Activated CD4-positive, alpha-beta T cell treated with anti-CD3 and anti-CD28 coated beads, Interleukin-2, amount 50 U/mL, for 4 hours (primary cell): ENCODE measurements at places on chromosomes 6 and 20.

DNA sequence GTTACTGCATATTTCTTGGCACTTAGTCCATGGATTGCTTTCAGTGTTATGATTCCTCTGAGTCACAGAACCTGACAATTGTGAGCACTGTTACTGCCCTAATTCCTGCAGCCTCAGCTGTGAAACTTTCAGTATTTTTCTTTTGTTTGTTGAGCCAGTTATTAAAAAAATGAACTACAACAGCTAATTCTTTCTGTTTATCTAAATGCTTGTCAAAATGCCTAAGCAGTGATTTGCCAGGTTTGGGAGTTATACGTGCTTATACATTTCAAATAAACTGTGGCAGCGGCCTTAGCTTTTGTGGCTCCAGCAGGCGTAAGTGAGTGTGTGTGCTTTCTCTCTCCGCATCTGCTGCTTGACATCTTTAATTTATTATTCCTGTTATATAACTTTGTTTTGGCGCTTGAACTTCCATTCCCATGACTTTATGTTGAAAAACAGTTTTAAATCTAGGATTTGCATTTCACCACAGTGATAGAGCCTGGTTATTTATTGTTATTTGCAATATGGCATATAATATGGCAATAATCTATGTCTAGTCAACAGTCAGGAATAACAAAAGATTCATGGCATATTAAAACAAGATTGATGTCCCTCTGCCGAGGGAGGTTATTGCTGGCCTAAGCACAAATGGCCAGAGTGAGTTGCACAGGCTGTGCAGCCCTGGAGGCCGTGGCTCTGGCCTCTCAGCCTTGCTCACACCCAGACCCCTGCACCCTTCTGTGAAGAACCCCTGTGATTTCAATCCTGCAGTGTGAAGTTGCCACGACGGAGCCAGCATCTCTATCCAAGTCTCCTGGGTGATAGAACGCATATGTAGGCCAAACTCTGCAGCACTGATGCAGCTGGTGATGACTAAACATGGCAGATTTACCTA lies 303.4 kb downstream of the THBS2 start:
- no peak for DNase-seq

GRCh38 chr6:136793363-136793762 lies 1.1 kb upstream of the MAP3K5 start:
- no peak for DNase-seq

DNA sequence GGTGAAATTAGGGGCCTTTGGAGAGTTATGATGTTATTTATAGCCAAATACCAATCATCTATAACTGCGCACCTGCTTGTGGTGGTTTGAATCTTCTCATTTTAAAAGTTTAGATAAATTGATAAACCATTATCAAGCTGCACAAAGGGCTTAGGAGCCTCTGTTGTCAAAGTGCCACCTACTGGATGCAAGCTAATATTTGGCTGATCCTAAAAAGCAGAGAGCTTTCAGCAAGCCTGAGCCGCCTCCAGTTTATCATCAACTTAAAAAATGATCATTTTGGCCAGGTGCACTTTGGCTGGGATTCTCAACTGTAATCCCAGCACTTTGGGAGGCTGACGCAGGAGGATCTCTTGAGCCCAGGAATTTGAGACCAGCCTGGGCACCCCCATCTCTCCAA lies 58.5 kb upstream of the ATXN1 start:
- DNase-seq, result no peak

- DNase-seq, result no peak
These were observed 49.0 kb downstream of the COL9A1 start for GRCh38 chr6:70253923-70254322.

DNA sequence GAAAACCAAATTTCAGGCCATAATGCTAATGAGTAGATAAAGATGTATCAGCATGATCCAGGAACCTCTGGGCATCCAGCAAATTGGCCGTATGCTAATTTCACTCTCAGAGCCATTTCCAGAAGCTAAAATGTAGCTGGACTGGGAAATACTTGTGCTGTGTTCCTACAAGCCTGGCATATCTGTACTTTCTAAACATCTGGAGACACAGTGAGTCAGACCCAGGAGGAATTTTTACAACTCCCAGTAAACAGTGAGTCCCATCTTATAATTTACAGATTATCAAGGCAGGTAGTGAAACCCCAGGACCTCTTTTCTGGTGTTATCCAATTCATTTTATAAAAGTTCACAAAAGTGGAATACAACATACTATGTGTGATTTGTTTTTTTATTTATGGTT lies 683.0 kb upstream of the ADGRB3 start:
- DNase-seq, result no peak

DNA sequence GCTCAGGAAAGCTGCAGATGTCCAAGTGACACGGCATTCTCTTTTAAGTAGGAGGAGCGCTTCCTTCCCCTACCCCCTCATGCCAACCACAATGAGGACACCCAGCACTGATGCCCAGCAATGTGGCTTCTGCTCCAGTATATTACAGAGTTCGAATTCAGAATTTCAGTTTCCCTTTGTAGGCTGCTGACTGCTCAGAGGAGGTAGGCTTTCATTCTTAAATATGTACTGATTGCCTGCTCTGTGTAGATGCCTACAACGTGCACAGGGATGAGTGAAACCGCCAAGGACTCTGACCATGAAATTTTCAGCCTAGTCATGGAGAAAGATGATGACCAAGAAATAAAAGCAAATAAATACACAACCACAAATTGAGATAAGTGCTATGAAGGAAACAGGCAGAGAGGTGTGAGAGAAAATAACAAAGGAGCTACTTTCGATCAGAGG lies 50.9 kb upstream of the TNFAIP3 start:
- DNase-seq, result no peak

GRCh38 chr6:7991536-7991935 lies 72.7 kb downstream of the BLOC1S5 start:
- DNase-seq, result no peak

DNA sequence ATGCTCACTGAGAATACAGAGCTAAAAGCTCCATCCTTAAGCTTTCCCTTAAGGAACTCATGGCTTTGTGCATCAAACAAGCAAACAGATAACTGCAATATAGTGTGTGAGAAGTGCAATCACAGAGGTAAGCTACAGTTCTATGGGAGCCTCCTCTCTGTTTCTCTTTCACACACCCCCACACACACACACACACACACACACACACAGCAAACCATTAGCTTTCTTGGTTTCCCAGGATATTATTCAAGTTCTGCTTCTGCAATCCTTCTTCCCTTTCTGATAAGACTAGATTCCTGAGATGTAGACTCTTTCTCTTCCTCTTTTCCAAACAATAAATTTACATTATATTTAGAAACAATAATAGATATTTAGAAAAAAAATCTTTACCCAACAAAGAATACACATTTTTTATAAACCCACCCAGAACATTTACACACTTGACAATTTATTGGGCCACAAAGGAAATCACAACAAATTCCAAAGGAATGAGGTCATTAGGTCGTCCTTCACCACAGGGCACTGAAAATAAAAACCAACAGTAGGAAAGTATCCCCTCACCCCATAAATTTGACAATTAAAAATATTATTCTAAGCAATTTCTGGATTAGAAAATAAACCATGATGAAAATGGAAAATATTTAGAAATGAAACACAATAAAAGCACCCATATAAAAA lies 9.3 kb upstream of the GFOD1 start:
- DNase-seq, result no peak

- DNase-seq, result no peak
These were observed 167.5 kb downstream of the CD83 start for GRCh38 chr6:14284969-14285590.

- no peak for DNase-seq
These were observed 554.2 kb downstream of the CDH26 start for GRCh38 chr20:60512443-60512842.

GRCh38 chr20:2002365-2002764 lies 8.5 kb upstream of the PDYN start:
- no peak for DNase-seq

DNA sequence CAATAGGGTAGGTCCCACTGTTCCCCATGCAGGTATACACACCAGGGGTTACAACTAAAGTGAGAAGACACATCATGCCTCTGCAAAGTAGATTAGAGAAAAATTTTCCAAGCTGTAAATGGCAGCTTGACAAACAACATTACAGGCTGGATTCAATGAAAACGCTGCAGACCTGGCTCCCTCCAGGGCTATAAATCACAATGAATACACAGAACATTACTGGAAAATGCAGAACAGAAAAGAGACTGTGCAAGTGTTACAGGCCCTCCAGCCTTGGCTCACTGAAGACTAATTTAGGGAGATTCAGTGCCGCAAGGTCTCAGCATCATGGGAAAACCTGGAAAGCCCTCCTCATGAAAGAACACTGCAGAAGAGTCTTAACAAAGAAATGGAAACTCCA lies 207.8 kb downstream of the KHDC1L start:
- no peak for DNase-seq

DNA sequence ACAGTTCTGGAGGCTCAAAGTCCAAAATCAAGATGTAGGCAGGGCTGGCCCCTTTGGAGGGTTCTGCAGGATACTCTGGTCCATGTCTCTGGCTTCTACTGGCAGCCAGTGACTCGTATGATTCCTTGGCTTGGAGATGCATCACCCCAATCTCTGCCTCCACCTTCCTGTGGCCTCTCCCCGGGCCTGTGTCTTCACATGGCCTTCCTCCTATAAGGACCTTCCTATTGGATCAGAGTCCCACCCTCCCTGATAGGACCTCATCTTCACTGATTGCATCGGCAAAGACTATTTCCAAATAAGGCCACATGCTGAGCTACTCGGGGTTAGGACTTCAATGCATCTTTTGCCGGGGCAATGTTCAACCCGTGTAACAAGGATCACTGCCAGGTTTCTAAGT lies 509.0 kb downstream of the CD83 start:
- DNase-seq, result no peak

GRCh38 chr6:9233686-9234085 lies 798.3 kb upstream of the SLC35B3 start:
- no peak for DNase-seq

DNA sequence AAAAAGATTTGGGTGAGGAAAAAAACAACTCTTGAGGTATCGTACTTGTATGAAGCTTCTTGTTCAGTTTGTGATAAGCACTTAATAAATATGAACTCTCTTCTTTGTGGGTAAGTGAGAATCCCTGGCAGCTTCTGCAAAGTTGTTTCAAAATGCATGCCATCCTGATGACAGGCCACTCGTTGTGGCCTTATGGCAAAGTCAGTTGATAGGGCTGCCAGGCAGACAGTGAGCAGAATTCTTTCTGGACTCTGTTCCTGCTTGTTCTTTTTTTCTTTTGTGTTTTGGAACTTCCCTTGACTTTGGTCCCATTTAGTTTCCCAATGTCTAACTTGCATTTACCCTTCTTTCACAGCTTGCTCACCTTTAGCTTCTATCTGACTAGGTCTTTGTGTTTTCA lies 983.5 kb upstream of the FLRT3 start:
- DNase-seq, result no peak

GRCh38 chr6:223763-224162 lies 68.5 kb upstream of the DUSP22 start:
- DNase-seq, result no peak

DNA sequence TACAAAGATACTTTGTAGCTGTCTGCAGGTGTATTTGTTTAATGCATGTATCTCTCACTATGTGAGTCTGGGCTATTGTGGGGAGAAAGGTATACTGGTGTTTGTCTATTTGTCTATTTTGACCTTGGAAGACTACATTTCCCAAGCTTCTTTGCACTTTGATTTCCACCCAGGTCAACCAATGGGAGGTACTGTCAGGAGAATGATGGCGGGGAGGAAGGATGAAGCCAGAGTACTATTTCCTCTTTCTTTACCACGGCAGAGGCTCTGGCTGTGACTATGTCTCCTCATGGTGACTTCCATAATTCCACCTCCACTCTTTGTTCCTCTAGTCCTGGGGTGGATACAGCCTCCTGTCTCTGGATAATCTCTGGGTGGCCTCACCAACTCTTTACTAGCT lies 23.1 kb downstream of the LBP start:
- no peak for DNase-seq

- DNase-seq, result no peak
These were observed 431.0 kb upstream of the MARCKS start for GRCh38 chr6:113425977-113426660.

DNA sequence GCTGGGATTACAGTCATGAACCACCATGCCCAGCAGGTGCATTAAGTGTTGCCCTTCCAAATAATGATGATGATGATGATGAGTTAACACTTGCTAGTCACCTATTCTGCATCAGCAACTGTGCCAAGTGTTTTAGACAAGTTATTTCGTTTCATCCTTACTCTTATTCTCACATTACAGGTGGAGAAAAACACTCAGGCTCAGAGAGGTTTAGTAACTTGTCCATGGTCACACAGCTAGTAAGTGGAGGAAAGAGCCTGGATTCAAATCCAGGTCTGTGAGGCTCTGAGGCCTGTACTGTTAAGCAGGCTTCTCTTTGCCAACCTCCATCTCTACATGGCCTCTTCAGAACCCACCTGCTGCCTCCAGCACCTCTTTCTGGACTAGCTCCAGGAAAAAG lies 70.8 kb downstream of the MDGA1 start:
- no peak for DNase-seq

DNA sequence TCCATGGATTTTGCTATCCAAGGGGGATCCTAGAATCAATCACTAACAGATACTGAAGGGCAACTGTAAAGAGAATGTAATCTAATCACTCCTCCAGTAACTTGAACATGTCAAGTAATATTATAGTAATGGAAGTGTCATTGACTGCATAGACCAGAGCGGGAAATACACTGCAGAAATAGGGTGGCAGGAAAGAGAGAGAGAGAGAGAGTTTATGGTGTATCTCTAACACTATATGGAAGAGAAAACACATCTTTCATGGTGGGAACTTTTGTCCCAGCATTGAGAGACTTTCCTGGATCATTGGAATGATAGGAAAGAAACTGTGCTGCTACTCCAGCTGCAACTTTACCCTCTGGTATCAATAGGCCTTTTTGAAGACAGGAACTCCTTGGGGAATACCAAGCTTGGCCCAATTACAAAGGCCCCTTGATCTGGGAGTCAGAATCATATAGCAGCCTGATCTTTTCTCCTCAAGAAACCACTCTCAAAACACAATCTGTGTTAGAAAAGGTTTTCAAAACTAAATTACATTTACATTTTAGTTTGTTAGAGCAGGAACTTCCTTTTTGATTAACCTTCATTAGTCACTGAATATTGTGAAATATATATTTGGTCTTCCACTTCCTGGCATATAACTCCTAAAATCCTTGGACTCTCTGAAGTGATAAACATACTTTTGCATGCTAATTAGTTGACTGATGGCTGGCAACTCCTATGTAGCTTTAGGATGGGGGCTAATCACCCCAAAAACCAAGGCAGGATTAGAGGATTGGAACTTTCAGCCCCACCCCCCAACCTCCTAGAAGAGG lies 29.5 kb upstream of the RNGTT start:
- DNase-seq, result no peak

DNA sequence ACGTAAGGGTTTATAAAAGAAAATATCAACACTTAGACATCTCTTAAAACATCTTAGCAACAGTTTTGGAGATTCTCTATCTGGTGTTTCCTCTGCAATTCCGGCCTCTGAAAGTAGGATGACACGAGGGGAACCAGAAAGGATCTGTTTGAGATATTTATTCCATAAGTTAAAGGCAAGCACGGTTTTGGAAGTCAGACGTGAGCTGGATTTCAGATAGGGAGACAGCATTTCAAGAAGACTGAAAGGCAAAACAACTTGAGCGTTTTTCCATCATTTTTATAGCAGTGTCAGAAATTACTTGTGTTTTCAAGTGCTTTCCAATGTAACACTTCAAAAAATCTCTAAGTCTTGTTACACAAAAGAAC lies 52.9 kb upstream of the BTN3A2 start:
- DNase-seq, result no peak
